ENCODE measurements at places on chromosomes 3 and 15.

GRCh38 chr3:44454258-44454657 is 23.2 kb downstream of the ZNF445 start:
- no peak for DNase-seq

GRCh38 chr3:123021996-123022510 is 5.5 kb downstream of the SEMA5B start:
- DNase-seq, result no peak

DNA sequence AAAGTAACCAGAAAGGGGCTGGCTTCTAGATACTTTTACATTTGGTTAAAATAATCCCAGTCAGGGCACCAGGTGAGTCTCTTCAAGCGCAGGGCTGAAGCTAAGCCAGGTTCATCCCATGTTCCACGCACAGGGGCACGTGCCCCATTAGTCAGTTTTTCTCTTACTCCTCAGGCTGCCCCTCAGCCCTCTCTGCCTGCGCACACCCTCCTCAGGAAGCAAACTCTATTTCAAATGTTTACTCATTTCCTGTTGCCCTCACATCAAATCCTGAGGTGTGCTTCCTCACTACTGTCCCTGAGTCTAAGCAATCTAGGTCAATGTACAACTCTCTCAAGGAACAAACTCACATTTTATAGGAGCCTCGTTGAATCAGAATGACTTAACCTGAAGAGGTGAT is 48.5 kb downstream of the THBS1 start:
- peak; percentile 42 for DNase-seq

DNA sequence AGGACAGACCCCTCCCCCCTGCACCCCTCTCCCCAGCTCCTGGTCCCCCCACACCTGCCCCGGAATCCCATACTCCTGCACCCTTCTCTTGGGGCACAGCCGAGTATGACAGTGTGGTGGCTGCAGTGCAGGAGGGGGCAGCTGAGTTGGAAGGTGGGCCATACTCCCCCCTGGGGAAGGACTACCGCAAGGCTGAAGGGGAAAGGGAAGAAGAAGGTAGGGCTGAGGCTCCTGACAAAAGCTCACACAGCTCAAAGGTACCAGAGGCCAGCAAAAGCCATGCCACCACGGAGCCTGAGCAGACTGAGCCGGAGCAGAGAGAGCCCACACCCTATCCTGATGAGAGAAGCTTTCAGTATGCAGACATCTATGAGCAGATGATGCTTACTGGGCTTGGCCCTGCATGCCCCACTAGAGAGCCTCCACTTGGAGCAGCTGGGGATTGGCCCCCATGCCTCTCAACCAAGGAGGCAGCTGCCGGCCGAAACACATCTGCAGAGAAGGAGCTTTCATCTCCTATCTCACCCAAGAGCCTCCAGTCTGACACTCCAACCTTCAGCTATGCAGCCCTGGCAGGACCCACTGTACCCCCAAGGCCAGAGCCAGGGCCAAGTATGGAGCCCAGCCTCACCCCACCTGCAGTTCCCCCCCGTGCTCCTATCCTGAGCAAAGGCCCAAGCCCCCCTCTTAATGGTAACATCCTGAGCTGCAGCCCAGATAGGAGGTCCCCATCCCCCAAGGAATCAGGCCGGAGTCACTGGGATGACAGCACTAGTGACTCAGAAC is 9.8 kb downstream of the MAP1A start:
- DNase-seq, result no peak

DNA sequence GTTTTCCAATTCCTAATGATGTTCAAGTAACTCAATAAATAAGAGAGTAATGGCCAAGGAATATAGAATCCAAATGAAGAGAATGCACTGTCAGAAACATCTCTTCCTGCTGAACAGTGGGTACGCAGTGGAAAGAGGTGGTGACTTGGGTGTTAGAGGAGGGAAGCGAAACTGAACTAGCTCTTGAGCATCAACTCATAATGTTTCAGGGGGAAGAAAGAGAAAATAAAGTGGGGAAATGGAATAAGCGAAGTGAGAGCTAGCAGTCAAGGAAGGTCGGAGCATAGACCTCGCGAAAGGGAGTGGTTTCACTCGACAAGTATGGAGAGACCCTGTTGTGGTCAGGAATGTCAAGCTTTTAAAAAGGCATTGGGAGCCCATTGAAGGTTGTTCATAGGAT is 309.5 kb downstream of the GAP43 start:
- DNase-seq, result no peak

DNA sequence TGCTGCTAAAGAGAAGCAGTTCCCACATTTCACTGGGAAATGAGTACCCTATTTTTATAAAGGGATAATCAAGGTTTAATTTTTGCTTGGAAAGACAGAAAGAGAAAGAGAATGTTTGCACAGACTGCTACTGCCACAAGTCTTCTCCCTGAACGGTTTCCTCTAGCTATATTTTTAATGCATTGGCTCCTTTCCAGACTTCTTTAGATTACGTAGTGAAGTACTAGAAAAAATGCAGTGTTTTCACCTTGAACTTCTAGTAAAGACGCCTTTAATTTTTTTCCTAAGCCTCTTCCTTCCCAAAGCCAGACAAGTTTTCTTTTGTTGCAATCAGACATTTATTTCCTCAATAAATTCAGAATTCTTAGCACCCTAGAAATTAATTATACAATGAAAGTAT is 248.3 kb upstream of the CCDC54 start:
- DNase-seq, result no peak

- no peak for DNase-seq
Observed at GRCh38 chr3:108122276-108122675, 31.4 kb upstream of the CD47 start.

DNA sequence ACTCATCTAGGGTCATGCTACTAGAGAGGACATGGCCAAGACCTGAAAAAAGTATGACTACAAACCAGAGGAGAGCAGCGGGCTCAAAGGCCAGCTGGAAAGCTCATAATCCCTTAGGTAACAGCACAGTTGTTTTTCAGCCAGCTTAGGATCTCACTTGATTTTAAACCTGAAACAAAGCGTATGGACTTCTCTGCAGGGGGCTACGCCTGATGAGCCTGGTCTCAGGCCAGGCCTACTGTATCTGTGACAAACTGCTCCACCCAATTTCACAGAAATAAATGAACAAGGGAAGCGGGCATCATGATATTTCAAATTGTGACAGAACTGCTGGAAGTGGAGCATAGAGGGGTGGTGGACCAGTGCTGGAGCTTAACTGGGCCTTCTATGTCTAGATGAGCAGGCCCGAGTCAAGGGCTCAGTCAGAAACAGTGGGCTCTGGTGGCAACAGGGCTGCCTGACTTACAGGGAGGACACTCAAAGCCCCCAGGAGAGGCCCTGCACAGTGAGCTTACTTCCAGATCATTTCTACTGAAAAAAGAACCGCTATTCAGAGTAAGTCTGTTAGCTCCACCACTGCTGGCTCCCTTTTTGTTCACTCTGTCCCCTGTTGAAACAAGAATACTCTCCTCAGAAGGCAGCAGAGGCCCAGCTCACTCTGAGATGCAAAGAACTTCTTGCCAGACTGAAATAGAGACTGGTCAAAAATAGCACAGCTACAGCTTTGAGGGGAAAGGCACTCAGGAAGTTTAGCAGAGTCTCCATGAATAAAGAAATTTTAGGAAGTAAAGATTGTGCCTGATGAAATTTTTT is 47.0 kb downstream of the LRIG1 start:
- no peak for DNase-seq

DNA sequence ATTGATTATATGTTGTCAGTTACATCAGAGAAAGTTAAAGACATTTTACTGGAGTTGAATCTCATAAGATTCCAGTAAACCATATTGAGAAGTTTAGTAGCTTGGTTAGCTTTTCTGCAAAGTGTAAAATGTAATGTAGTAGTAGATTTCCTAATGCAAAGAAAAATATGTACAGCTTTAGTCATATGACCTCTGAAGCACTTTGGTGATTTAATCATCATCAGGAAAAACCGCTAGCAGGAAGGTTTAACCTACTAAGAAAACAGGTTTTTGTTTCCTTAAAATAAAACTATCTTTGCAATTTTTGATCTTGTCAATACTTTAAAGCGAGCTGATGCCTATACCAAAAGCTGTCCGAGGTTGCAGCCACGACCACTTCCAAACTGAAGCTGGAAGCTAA is 364.6 kb upstream of the ZNF385D start:
- no peak for DNase-seq

DNA sequence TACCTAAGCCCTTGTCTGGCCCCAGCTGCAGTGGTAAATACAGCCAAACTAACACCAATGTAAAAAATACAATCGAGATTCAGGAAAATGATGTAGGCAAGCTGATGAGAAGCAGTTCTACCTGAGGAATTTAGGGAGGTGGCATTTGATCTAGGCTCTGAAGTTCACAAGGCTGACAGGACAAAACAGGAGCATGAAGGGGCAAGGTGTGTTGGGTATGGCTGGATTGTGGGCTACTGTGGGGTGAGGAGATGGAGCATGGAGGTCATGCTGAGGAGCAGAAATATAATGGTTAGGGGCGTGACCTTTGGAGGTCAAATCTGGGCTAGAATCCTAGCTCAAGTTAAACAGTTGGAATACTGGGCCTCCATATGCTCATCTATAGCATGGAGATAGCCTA is 6.5 kb downstream of the NDUFB4 start:
- DNase-seq, result no peak

DNA sequence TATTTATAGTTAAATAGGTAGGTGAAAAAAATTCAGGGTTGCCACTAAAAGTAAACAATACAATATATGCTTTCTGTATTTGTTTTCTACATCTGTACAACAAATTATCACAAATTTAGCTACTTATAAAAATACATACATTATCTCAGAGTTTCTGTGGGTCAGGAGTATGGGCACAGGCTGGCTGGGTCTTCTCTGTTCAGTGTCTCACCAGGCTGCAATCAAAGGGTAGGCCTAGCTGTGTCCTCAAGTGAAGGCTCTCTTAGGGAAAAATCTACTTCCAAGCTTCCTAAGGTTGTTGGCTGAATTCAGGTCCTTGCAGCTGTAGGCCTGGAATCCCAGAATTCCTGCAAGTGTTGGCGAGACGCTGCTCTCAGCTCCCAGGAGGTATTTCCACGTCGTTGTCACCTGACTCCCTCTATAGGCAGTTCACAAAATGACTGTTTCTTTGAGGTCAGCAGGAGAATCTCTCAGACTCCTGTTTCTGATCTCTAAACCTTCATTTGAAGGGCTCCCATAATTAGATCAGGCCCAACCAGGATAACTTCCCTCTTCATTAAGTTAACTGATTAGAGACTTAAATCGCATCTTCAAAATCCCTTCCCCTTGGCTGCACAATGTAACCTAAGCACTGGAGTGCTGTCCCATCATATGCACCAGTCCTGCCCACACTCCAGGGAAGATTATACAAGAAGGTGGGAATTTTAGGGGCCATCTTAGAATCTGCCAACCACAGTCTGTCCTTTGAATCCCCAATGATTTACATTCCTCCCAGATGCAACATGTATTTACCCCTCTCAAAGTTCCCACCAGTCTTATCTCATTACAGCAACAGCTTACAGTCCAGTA is 296.6 kb downstream of the SUCLG2 start:
- DNase-seq, result no peak

DNA sequence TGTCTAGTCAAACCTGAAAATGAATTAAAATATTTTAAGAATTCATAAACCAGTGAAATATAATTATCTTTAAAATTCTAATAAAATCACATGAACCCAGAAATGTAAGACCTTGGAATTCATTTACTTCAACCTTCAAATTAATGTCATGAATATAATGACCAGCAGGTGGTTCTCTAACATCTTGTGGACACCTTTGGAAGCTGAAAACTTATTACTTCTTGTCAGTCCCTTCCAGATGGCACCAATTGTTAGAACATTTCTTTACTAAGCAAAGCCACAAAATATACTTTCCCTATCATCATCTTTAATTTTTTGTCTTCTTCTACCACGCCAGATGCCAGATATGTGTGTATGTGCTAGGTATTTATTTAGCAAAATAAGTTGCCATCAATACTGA is 240.0 kb downstream of the MBNL1 start:
- DNase-seq, result no peak

GRCh38 chr3:149657926-149658743 is at the start of gene WWTR1:
Gene WWTR1 (minus strand): TSS chr3:149658025. CDS start chr3:149657306, 719 bp downstream.
- DNase-seq, result no peak

DNA sequence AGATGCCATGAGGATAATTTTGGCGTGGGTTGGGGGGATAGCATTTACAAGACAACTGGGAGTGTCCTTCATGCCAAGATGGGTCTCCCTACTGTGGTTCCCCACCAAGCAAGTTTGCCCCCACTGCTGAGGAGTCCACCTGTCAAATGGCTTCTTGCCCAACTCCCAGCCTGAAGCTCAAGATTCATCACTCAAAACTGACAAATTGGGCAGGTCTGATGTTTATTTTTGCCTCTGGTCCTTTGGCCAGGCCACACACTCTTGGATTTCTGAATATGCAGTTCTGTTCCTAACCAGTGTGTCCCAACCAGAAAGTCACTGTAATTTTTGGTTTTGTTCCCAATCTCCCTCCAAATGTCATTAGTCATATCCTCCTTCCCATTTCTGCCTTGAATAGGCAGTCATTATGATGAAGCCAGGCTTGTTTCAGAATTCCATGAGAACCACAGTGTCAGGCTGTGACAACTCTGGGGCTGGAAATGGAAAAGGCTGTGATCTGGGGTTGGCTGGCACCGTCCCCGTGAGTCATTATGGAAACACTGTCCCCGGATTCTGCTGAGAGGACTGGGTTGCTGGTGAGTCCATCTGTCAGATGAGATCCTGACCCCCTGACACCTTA is 29.3 kb upstream of the MEF2A start:
- DNase-seq, result no peak

GRCh38 chr3:129596194-129597086 is 10.0 kb downstream of the PLXND1 start:
- no peak for DNase-seq

DNA sequence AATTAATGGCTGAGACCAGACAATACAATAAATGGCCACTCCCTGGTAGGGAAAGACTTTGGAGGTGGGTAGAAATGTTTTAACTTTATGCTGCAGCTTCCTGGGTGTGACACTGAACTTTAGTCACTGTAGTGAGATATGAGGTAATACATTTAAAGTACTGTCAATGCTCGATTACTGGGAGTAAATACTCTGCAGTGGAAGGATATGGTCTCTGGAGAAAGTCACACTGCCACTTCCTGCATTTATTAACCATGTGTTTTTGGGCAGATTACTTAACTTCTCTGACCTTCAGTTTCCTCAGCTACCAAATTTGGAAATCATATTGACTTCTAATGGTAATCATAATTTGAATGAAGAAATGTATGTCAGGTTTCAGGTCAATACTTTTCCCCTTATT is 317.1 kb upstream of the TGFBR2 start:
- no peak for DNase-seq

Data from T follicular helper cell (primary cell).